Activated T-cell treated with anti-CD3 and anti-CD28 coated beads, Interleukin-2, amount 50 U/mL, for 24 hours (primary cell): ENCODE measurements at places on chromosomes 5 and 9.

DNA sequence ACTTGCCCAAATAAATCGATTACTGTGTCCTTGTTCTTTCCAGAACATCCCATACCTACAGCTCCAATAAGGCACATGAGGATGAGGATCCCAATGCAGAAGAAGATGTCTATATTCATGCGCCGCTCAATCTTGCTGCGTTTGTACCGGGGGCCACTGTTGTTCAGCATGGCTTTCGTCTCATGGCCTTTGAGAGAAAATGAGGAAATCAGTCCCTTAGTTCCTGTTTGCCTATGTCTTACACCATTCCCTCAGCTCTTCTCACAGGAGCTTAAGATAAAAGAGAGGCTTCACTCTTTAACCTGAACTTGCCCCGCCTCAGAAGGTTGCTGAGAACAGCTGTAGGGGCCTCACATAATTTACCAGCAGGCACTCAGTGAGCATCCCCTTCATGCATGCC is 211.6 kb downstream of the ATP10B start:
- no peak for DNase-seq

DNA sequence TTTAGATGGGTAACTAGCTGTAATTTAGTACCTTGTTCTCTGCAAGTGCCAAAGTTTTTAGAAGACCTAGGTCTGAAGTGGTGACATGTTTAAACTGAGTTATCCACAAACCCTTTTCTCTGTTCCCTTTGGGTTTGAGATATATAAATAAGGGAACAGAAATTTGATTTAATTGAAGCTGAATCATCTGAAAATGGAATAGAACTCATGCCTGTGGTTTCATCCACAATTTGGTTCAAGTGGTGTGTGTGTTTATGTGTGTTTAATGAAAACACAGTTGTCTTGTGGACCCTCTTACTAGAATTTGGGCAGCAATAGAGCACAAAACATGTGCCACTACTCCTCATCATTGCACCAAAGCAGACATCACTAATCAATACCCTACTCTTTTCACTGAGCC is 216.9 kb downstream of the GLIS3 start:
- no peak for DNase-seq

GRCh38 chr5:34957857-34958690 is 28.7 kb downstream of the DNAJC21 start:
- no peak for DNase-seq

- no peak for DNase-seq
These were observed 1499.6 kb downstream of the EFNA5 start for GRCh38 chr5:106171132-106171531.

DNA sequence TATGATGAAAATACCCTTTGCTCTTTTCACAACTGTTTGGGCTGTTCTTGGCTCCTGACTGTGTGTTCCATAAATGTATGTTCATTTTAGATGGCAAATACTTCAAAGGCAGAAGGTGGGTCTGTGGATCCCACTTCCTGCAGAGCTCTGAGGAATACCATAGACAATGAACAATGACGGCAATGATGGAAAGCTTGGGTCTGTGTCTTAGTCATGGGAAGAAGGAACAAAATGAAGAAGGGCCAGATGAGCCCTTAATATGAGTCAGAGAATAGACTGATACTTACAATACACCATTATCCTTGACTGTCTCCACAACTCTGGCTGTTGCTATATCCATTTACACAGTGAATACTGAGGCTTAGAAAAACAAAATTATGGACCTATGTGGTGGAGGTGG is 126.0 kb downstream of the SLIT3 start:
- DNase-seq, result no peak

GRCh38 chr5:134611515-134611914 is 21.1 kb downstream of the SAR1B start:
- DNase-seq, result no peak

- DNase-seq, result no peak
These were observed 23.5 kb downstream of the ITGA1 start for GRCh38 chr5:52811067-52811749.

DNA sequence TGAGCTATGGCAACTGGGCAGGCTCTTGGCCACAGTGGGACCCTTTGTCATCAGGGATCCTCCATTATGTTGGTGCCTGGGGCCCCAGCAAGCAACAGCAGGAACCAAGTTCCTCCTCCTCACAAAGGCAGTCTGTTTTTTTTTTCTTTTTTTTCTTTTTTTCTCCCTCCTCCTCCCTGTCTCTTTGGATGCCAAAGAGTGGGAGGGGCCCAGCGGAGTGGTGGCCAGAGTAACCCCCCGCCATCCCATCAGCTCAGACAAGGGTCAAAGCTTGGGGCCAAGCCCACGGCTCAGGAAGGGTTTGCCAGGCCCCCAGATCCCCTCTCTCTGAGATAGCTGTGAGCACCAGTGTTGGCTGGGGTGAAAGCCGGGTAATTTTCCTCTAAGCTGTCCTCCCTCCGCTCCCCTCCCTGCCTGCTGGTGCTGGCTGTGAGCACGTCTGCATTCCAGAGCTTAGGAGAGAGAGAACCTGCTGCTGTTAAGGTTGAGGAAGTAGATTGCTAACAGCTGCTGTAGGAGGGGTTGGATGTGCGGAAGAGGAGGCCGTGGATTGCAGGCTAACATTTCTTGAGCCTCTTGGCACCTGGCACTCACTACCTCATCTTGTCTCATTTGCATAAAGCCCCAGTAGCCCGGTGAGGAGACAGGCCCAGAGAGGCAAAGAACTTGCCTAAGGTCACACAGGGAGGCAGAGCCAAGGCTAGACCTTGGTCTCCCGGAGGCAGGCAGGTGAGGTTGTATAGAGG is 21.2 kb downstream of the GSN start:
- DNase-seq, result no peak

DNA sequence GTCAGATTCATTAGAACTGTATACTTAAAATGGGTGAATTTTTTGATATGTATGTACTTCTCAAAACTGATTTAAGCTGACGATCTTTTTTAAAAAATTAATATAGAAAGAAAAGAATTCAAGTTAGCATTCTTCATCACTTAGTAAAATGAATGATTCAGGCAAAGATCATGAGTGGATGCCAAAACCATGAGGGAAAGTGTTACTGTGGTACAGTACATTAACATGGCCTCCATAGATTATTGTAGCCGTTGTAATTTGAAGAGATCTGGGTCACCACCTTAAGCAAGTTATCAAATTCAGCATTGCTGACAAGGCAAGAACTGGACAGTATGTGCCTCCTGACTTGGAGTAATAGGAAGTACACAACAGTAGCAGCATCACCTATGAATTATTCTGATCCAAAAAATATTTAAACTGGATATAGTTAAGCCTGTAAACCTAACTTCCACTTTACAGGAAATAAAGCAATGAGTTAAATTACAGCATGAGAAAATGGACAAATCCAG is 29.7 kb downstream of the C9orf85 start:
- no peak for DNase-seq
